Suppressor macrophage treated with lipopolysaccharide for 4 hours (primary cell): ENCODE measurements at places on chromosomes 7 and 10.

GRCh38 chr10:28559618-28560017 is 26.7 kb downstream of the WAC start:
- DNase-seq, result no peak

- DNase-seq, result no peak
These were observed 208.1 kb upstream of the DKK1 start for GRCh38 chr10:52106011-52106410.

- no peak for DNase-seq
These were observed 404.1 kb upstream of the GALNT17 start for GRCh38 chr7:70727861-70728260.

GRCh38 chr10:125976960-125977605 is 80.7 kb downstream of the FANK1 start:
- DNase-seq, result no peak

DNA sequence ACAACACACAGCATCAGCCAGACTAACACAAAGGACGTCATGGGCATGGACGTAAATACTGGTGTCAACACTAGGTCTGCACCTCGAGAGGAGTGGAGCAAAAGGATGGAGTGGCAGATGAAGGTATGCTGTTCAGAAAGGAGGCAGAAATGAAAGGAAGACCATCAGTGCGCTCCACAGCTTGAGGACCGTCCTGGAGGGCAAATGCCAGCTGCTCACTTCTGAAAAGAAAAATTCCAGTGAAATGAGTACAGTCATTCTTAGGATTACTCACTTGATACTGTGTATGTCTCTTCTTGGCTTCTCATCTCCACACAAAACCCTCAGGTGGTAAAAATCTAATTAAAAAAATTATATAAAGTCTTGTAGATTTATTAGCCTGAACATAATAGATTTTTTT is 44.8 kb downstream of the EGFR start:
- no peak for DNase-seq

- no peak for DNase-seq
These were observed 566.1 kb upstream of the GALNT17 start for GRCh38 chr7:70565721-70566370.

GRCh38 chr7:129574487-129574886 is 37.0 kb upstream of the NRF1 start:
- DNase-seq, result no peak

DNA sequence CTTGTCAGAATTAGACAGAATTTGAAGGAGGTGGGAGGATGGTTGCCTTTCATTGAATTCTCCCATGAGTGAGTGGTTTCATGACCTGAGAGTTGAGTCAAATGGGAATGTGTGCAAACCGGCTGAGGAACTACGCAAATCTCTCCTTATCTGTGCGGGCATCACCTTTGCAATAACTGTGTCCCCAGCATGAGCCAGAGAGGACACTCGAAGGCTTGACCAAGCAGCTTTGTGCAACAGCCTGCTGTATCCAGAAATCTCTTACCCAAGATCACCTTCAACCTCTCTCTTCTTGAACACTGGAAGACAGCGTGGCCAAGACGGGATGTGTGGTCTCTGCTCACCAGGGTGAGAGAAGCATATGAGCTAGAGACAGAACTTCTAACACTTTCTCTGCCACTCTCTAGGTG is 93.8 kb upstream of the IKZF1 start:
- no peak for DNase-seq

- DNase-seq, result peak; percentile 94
These were observed 13.7 kb upstream of the USP6NL start for GRCh38 chr10:11625019-11625735.
